ENCODE measurements at places on chromosomes 12 and 14.

GRCh38 chr12:100171248-100171647 is 28.6 kb upstream of the BLTP3B start:
- no peak for DNase-seq

GRCh38 chr12:11709513-11709912 is 60.0 kb downstream of the ETV6 start:
- DNase-seq, result no peak

- DNase-seq, result peak; percentile 41
Observed at GRCh38 chr12:93098077-93098476, 169.0 kb upstream of the EEA1 start.

DNA sequence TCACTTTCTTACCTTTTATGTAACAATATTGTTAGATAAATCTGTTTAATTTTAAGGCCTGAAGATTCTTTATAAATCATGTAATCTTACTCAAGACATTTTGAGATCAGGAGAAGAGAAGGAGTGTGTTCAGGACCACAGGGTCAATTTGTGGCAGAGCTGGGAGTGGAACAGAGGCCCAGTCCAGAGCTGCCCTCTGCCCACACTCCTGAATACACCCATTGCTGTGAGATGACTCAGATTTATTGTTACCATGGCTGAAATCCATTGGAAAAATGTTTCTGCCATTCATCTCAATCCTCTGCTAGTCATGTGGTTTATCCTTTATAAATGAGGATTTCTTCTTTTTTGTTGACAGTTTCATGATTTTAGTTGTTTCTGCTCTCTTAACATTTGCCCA is 100.5 kb upstream of the STXBP6 start:
- no peak for DNase-seq

- no peak for DNase-seq
Observed at GRCh38 chr12:106144847-106145246, 6.1 kb upstream of the NUAK1 start.

GRCh38 chr12:3236345-3237187 is 159.4 kb downstream of the TSPAN9 start:
- DNase-seq, result peak; percentile 12

- no peak for DNase-seq
Observed at GRCh38 chr12:47207340-47207717, 127.6 kb upstream of the AMIGO2 start.

DNA sequence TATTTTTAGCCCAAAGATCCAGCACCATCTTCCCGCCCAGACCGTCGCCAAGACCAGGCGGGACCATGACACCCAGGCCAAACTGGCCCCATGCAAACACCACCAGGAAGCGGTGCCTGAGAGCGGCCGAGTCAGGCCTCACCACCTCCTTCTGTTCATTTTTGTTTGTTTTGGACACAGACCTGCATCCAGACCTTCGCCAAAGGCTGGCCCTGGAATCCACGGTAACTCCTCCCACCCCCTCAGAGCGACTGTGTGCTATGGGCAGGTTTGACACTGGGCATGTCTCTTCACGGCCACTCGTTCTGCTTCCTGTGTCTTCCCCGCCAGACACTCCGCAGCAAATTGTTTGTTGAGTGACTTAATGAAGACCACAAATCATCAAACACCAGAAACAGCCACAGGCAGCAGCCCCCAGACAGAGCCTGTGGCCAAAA is 47.1 kb downstream of the NCOR2 start:
- DNase-seq, result no peak

- no peak for DNase-seq
Observed at GRCh38 chr14:99609245-99610170, 5.5 kb upstream of the CCDC85C start.

DNA sequence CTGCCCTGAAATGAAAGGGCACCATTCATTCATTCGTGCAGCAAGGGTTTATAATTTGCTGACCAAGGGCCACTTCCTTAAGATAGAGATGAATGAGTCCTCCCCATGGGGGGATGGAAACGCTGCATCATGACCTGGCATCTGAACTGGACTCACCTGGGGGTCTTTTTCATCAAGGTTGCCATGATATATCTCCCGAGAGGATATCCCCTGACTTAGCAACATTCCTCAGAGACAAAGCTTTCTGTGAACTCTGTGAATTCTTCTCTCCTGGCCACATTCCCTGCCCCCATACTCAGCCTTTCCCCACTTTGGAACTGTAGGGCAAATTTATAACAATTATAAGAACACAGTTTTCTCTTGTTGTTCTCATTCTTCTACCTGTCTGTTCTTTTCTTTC is 30.8 kb downstream of the SRRM4 start:
- DNase-seq, result no peak

- no peak for DNase-seq
Observed at GRCh38 chr12:17214929-17215328, 609.0 kb upstream of the LMO3 start.

- DNase-seq, result no peak
Observed at GRCh38 chr12:43098071-43098470, 453.9 kb downstream of the ADAMTS20 start.

DNA sequence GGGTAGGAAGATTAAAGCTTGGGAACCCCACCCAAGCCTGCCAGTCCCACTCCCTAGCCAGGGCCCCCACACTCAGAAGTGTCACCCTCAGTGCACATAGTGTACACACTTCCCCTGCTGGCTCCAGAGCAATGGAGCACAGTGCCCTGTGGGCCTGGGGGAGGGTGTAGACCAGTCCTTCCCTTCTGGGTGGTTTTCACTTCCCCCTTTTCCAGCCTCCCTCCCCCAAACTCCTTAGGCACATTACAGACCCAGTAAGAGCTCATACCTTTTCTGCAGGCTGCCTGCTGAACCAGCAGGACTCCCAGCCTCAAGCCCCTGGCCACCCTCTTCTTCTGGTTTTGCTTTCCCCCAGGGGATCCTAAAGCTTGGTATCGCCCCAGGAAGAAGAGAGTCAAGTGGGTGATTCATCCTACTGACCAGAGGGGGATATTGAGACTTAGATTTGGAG is at the start of gene ZNF385A:
TSS of gene ZNF385A (minus strand) at position 143 of the 451 bp plus-strand sequence. CDS start 219 bp downstream, outside the sequence.
- no peak for DNase-seq

GRCh38 chr14:106585692-106586091 is 1059.3 kb downstream of the TMEM121 start:
- DNase-seq, result no peak

- DNase-seq, result no peak
Observed at GRCh38 chr14:72443991-72444441, 449.9 kb downstream of the DPF3 start.

DNA sequence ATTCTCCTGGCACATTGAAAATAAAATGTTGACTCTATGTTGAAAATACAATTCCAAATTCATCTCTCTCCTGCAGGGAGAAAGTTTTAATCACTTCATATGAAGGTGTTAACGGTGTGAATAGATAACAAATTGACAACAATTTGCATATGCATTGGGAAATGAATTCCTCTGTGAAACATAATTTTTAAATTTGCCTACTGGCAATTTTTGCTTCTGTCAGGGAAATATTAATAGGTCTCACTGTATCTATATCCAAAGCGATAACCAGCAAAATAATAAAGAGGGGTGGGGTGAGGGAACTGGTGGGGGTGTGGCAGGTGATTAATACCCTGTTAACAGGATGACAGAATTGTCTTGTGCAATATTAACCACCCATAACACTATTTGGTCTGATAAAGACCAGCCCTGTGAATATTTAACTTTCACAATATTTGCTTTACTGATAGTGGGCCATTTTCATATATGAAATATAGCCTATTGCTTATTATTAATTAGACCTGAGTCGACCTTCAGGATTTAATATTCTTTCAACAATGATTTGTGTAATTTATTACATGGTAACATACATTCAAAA is 239.0 kb upstream of the SSTR1 start:
- no peak for DNase-seq

DNA sequence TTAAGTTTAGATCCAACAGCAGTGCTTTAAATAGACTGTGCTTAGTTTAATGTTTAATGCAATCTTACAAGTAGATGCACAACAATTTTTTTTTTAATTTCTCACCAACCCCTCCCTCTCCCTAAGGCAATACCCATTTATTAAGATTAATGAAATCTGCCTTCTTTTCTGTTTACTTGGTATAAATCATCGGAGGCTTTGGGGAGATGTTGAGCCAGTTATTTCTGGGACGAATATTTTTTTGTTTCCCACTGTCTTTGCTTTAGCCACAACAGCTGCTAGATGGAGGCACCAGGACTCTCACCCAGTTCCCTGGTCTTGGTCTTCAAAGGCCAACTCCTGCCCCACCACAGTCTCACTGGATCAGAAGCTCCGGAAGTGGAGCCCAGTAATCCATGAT is 113.4 kb downstream of the PLXNC1 start:
- no peak for DNase-seq

DNA sequence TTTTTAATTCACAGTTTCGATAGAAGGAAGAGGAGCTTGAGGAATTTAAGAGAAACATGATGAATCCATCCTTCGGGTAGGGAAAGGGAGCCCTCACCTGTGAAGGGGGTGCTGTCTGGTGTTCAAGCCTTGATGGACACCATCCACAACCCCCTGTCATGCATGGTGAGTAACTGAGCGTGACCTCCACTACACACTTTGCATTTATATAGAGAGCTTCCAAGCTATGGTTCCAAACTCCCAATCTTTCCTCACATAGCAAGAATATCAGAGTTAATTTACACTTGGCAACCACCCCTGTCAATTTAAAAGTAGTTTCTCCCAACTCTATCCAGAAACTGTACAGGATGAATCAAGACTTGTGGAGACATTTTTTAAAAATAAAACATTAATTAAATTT is 13.1 kb upstream of the NID2 start:
- DNase-seq, result no peak

All from stimulated activated CD4-positive, alpha-beta T cell treated with anti-CD3 and anti-CD28 coated beads, Interleukin-1b, Interleukin-23, amount 100 ng/mL, for 24 hours (primary cell).